ENCODE measurements at places on chromosomes 5 and 9.
A peak's percentile ranks its signal among the peaks of the same experiment; 100 is the strongest.

DNA sequence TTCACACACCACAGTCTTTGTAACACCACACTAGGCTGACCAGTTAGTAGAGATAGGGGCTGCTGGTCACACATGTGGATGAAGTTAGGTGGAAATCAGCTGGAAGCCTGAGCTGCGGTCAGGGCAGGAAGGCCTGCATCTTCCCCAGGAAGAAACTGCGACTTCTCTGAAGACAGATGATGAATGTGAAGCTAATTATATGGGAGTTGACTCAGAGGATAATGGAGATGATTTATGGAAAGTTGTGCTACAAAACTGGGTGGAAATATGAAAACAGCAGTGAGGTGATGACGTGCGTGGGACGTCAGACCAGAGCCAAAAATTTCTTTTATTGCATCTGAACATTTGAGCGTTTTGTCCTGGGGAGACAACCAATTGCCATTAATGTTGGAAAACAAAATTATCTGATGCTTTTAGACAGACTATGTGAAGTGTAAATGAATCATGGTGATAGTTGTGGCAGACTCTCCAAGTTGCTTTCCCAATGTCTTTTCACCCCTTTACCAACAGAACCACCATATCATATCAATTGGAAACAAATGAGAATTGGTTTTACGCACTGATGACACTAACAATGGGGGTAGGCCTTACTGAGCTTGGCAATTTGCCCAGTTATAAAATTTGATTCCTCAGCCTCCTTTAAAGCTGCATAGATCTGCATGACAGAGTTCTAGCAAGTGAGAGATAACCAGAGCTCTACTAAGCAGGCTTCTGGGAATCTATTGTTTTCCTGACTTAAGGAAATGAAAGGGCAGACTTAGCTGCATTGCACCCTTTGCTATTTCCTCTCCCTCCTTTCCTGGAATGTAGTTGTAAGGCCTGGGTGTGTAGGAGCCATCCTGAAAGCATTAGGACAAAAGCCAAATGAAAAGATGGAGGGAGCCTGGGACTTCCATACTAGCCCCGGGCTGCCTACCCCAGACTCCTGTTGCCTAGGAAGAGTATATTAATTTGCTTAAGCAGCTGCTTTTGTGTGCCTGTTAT, 84.0 kb downstream of the RAB3C start:
- no peak for DNase-seq

DNA sequence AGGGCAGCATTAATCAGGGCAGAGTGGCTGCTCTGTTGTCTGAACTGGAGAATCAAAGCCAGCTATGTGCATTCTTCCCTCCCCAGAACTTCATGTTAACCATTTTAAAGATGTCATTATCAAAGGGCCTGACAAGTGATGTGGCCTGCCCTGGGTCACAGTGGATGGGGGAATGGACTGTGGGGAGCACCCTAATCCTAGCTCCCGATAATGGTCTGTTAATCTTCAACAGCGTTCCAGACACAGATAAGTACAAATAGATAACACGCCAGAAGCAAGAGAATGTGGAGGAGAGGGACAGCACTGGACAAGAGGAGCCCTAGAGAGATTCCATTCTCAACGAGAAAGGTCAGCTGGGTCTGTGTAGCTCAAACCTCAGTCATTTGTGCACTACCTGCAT, 77.5 kb downstream of the DPYSL3 start:
- no peak for DNase-seq

DNA sequence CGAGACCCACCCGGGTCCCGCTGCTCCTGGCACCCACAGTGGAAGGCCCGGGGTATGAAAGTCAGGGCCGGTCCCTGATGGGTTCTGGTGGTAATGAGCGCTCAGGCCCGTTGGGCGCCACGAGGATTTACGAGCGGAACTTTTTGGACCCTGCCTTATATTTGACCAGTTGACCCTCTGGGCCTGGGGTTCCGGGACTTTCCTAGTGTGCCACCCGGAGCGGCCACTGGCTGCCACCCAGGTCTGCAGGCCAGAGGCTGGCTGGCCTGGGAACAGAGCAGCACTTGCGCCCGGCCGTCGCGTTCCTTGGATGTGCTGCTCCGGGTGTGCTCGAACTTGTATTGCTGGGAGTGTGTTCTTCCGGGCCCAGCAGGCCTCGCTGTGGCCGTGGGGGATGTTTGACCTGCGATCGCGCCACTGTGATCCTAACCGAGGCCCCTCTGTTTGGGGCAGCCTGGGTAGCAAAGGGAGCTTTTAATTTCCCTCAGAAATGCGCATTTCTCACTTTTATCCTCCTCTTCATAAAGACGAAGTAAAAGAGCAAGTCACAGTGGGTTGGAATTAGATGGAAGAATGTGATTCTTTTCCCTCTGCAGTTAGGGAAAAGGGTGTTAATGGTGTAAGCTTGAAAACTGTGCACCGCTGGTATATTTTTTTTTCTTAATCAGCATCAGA, 1.2 kb downstream of the F2RL1 start:
- no peak for DNase-seq

DNA sequence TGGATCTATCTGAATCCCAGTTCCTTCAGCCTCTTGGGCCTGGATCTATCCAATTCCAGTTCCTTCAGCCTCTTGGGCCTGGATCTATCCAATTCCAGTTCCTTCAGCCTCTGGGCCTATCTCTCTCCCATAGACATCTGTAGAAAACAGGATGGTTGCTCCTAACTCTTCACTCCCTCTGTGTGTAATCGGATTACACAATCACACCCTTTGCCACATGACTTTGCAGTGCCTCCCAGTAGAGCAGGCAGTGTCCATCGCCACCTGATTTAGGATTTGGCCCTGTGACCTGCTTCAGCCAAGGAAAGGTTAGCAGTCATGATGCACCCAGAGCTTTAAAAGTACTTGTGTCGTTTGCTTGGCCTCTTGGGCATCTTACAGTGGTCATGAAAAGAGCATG, 56.7 kb downstream of the LHX2 start:
- no peak for DNase-seq

DNA sequence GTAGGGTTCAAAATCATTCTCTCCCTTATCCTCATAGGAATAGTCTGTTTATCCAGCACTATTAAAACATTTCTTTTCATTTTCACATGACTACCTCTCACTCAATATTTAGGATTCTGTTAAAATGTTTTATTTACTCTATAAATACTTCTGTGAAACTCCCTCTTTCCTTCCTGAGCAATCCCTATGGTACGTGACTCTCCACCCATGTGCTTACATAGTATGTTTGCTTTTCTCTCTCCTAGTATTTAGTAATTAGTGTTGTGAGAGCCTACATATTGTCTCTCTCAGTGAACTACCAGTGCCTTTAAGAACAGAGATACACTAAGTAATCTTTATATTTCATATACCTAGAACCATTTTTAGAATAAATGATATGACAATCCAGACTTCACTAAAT, 46.0 kb downstream of the PTPRD start:
- DNase-seq: no peak

DNA sequence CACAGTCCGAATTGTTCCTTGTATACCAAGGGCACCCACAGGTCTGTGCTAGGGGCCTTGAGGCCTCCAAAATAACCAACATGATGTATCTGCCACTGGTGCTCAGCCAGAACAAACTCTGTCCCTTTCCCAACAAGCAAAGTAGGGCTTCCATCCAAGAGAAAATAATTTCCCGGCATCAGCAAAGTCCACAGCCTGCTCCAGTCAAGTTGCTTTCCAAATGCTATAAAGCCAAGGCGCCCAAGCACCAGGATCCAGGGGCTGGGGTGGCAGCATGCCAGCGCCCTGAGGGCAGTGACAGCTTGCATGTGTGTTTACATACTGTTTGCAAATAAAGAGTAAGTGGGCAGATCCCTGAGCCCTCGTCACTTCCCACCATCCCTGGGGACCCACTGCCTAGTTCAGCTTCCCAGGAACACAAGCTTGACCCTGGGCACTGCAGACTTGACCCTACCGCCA, 155.9 kb downstream of the ERCC6L2 start:
- DNase-seq: peak; percentile 25

DNA sequence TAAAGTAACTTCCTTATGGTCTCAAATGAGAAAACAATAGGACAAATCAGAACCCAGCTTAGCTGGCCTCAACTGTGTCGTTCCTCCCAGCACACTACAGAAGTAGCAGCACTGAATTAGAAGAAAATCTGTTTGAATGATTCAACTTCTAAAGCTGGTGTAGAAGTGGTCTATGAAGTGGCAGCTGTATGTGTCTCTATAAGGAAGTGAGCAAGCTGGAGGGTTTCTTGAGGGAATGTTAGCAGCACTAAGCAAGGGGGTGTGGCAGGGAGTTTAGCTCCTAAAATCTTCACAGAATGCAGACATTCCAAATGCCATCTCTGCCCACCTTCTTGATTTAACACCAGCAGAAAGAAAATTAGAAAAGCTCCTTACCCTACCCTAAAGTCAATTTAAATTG, 4.1 kb downstream of the KLF9 start:
- peak; percentile 81 for DNase-seq

DNA sequence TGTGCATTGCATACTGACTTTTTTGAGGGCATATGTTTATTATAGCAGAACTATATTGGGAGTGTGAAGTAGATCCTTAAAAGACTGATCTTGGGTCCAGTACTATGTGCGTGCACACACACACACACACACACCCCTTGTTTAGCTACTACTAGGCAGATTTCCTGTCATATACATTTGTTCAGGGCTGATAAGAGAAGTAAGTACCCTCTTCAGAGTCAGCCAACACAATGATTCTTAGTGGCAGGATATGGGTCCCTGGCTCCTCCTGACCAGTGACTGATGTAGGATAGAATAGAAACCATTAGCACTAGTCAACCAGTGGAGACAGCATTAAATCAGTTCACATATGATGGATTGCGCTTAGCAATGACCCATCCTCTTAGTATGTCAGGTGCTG, 76.2 kb upstream of the MIER3 start:
- DNase-seq: no peak

GRCh38 chr9:132637351-132637750, 32.4 kb downstream of the DDX31 start:
- DNase-seq: no peak

DNA sequence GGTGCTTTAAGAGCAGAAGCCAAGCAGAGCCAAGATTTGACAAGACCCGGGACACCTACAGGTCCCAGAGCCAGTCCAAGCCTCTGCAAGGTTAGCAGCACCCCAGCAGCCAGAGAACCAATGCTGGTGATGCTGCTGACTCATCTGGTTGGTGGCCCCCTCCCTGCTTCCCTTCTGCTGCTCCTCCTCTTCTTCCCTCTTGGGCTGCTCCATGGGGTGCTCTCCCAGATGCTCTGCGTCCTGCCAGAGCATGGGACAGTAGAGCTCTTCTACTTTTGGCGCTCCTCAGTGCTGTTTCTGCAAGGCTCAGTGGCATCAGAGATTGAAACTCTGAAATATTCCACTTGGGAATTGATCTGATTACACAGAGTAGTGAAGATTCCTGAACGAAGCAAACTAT, 76.1 kb upstream of the SAP30L start:
- DNase-seq: peak; percentile 69

DNA sequence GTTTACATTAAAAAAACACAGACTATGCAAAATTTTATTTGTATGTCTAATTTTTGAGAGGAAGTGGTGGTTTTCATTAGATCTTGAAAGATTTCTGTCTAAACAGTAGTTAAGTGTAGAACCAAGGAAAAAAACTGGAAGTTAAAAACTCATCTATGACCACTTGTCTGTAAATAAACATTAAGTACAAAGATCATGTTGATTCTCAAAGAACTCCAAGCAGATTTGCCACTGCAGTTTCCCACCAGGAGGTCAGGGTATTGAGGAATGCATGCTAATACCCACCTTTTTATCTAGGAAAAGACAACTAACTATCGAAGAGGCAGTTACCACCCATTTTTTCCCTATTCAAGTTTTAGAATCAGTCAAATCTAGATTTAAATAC, 1.9 kb downstream of the STOM start:
- no peak for DNase-seq

DNA sequence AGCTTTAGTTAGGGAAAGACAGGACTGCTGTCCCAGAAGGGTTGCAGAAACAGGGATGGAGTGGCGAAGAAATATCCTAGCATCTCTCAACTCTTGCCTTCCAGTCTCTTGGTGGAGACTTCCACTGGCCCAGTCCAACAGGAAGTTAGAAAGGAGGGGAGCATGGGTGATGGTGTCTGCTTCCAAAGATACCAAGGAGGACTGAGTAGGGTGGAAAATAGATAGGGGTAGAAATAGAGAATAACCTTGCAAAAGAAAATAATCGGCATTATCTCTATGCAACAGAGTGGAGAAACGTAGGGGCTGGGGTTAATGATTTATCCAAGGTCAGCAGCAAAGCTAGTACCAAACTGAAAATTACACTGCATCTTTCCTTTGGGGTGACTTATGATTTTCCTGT, 242.3 kb downstream of the PSAT1 start:
- no peak for DNase-seq

GRCh38 chr5:139458580-139459407, 3.7 kb downstream of the ECSCR start:
- peak; percentile 88 for DNase-seq

GRCh38 chr9:100465274-100465673, 7.7 kb upstream of the TMEFF1 start:
- no peak for DNase-seq

DNA sequence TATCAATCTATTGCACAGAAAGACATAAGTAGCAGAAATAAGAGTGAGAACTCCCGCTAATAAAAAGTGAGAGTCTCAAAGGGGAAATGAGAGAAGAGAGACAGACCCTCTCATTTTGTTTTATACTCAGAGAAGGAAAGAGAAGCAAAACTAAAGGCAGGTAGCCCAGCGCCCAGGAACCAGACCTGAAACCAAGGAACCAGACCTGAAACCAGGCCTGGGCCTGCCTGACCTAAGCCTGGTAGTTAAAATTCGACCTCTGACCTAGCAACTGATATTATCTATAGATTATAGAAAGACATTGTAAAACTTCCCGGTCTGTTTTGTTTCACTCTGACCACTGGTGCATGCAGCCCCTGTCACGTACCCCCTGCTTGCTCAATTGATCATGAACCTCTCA, 134.5 kb upstream of the SEMA6A start:
- no peak for DNase-seq

DNA sequence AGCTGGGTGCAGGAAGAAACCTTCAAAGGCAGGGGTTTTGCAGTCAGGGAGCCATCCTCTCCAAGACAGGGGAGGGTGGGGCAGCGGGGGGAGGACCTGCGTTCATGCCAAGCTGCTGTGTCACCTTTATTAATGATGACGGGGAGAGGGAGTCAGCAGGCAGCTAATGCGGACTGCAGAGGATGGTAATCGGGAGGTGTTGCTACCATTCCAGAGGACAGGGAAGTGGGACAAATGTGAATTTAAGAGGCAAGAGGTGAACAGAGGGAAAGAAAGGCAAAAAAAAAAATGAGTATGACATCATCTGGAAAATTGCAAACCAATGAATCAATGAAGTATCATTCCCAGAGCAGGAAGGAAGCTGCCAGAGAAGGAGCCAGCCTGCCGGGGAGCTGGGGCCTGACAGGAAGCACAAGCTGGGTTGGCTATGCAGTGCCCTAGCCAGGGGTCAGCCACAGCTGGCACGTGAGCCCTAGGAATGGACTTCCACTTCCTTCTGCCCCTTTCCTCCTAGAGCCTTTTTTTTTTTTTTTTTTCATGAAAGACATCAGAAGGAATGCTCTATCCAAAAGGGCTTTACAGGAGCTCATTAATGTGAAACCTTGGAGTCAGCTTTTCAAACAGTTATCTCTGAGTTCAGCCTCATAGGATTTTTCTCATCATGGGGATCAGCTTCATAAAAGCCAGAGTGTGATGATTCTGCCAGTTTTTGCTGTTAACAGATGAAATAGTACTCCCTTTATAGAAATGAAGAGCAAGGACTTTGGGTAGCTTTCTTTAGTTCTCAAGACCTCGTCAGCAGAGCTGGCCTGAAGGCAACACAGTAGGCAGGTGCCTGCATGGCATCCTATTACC, 9.2 kb downstream of the INSYN2B start:
- peak; percentile 92 for DNase-seq

GRCh38 chr9:115046824-115047223, 71.1 kb downstream of the TNC start:
- DNase-seq: peak; percentile 13

GRCh38 chr9:10268531-10269485, 344.0 kb downstream of the PTPRD start:
- DNase-seq: no peak

All from EH (cell line).